Erythroblast (primary cell): ENCODE measurements at places on chromosomes 4 and X.

DNA sequence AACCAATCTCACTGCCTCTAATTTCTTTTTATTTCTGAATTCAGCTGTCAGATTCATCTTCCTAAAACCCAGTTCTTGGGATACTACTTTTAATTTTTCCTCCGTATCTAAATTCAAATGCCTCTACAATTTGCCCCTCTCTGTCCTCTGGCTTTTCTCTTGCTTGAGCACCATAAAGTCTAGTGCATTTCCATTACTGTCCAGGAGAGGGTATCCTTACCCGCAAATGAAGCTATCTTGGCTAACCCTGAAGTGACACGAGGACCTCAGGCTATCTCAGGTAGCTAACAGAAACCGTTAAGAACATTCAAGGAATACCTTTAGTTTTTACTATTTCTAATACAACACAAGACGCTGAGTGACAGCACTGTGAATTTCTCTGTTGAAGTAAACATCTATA, 49.4 kb upstream of the PRR32 start:
- peak; percentile 9 for DNase-seq

DNA sequence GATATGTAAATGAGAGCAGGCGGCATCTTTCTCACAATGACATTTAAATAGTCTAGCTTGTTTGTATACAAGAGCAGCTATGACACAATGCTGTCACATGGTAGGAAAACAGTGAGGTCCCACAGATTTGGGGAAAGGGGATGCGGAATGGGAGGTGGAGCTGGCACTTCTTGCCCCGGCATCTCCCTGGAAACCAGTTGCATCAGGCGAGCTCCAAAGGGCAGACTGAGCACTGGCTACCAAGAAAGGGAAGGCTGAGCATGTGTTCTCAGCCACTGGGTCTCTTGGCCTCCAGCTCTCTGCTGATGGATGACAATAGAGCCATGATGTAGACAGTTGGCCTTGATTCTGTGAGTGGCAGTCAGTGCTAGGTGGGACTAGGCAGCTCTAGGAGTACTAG, 109.0 kb downstream of the UCHL1 start:
- DNase-seq, result no peak

DNA sequence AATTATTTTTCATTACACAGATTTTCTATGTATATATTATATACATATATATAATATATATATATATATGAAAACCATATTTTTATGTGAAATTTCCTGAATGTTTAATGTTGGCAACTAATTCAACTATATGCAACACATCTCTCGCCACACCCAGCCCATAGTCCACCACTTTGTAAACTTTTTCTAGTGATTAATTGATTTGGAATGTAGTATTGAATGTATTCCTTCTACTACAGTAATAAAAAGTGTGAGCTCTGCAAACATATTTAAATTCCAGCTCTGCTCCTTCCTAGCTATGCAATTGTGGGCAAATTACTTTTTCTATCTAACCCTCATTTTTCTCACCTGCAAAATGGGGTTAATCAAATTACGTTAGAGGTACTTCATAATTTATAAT, 187.8 kb downstream of the TEX11 start:
- DNase-seq, result no peak

- no peak for DNase-seq
These were observed 386.2 kb upstream of the FGF16 start for GRCh38 chrX:77061022-77061421.
